Colonic mucosa (tissue), 4 donors: ENCODE measurements at places on chromosomes 6 and 20. TPM values are rescaled to one million over a fixed set of nuclear protein-coding genes. Genes with fewer than 3 reads are reported as not detected.

GRCh38 chr6:73523434-73524123 is 2.7 kb upstream of the EEF1A1 start:
- DNase-seq = peak; percentile 85

DNA sequence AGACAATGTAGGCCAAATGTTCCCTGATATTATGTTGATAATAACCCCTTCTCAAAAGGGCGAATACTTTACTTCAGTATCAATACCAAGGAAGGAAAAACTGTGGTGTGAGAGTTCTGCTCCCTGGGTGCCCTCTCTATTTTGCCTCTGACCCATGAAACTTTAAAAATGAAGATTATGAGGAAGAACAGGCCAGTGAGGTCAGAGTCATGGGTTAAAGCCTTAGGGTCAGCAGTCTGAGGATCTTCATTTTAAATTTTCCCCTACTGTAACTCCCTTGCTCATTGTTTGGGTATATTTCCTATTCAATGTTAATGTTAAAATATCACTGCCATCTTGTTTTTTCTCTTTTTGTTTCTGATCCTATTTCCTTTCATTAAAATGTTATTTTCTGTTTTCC is 47.9 kb downstream of the PRKN start:
- no peak for DNase-seq

- DNase-seq = no peak
Measured at GRCh38 chr6:53436526-53437303, 88.0 kb upstream of the ELOVL5 start.

GRCh38 chr6:97052896-97053295 is 128.4 kb downstream of the KLHL32 start:
- DNase-seq = no peak

DNA sequence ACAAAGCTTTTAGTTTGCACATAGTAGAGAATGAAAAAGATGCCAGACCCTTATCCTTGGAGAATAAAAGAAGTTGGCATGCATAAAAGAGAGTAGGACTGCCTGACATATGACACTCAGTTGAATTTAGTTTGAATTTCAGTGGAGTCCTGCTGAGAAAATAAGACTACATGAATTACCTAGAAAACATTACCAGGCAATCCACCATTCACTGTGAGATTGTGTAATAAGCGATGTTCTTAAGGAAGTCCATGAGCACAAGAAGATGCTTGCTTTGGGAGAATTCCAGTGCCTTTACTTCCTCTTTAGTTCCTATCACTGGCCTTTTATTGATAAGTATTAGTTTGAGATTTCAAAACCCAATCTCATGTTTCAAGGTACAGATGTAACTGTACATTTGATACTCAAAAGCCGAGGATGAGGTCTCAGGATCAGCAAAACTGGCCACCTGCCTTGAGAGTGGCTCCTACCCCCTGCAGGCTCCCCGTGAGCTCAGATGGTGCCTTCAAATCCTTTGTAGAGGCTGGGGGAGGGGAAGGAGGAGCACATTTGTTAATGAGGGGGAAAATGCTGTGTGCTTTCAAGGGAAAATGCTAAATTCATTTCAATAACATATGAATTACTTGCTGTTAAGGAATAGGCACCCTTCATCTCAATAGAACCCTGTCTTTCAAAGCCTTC is 11.2 kb upstream of the UNC93A start:
- DNase-seq = no peak

DNA sequence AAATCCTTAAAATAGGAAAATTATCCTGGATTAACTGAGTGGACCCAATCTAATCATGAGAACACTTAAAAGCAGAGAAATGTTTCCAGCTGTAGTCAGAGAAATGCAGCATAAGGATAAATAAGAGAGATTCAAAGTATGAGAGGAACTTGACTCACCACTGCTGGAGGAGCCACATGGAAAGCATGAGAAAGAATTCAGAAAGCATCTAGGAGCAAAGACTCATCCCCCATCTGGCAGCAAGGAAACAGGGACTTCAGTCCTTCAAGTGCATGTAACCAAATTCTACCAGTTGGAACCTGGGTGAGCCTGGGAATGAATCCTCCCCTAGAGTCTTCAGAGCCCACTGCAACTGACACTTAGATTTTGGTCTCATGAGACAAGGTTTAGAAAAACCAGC is 33.7 kb downstream of the RNF146 start:
- DNase-seq = no peak

GRCh38 chr6:155782739-155783459 is 327.3 kb upstream of the NOX3 start:
- no peak for DNase-seq

DNA sequence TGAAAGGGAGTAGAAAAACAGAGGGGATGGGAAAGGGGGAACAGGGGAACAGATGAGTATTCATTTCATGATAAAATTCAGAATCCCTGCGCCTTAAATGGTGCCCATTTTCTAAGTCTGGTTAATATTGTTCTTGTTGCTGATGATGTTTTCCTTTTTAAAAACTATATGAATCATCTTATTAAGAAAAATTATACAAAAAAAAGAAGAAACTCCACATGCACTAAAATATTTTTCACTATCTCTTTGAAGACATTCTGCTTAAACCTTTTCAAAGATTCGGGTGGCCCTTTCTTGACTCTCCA is 1.1 kb upstream of the TFAP2B start:
- DNase-seq = no peak

GRCh38 chr6:17311595-17312311 is 30.6 kb downstream of the RBM24 start:
- DNase-seq = no peak

DNA sequence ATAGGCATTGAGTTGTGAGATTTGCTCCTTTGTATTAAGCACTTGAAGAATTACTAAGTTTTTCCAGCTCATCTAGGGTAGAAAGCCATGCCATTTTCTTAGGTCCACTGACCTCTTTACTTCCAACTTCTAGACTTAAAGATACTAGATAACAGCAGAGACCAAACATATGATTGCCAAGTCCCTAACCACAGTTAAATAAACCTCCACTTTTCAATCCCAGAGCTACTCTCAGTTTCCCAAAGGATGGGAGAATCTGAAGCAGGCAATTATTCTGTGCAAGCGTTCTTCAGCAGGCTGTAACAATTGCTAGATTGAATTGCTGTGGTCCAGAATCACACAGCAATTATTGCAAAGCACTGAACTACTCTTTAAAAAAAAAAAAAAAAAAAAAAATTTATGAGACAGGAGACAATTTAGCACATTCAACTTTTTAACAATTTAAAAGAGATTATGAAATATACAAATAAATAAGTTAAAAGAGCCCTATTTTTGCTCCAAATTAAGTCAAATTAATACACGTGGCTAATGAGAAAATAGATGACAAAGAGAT is 104.0 kb upstream of the PRSS16 start:
- no peak for DNase-seq

GRCh38 chr20:46050885-46051284 is 21.9 kb downstream of the SLC12A5 start:
- no peak for DNase-seq

DNA sequence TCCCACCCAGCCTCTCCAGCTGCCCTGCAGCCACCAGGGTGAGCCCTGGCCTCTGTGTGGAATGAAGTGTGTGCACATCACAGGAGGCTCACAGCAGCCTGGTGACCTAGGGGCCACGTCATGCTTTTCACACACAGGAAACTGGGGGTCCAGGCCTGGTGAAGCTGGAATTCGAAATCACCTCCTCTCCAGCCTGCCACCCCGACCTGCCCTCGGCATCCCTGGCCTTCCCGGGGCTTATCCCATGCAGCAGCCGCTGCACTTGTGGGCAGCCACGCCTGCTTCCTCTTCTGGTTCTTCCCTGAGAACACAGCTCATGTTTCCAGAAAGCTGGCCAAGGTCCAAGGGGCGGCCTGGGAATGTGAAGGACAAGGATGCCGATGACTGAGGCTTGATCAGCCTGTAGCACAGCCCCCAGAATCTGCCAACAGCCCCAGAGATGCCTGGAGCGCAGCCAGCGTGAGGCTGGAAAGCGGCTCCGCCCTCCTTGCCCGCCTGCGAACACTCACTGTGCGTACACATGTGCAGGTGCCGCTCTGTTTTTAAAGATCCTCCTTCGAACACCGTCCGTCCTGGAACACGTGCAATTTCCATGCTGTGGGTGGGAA is 4.2 kb upstream of the NTSR1 start:
- DNase-seq = peak; percentile 68

GRCh38 chr20:62819494-62820174 is 2.8 kb downstream of the COL9A3 start:
- DNase-seq = no peak

- no peak for DNase-seq
Measured at GRCh38 chr6:148528292-148528691, 185.7 kb downstream of the SASH1 start.

DNA sequence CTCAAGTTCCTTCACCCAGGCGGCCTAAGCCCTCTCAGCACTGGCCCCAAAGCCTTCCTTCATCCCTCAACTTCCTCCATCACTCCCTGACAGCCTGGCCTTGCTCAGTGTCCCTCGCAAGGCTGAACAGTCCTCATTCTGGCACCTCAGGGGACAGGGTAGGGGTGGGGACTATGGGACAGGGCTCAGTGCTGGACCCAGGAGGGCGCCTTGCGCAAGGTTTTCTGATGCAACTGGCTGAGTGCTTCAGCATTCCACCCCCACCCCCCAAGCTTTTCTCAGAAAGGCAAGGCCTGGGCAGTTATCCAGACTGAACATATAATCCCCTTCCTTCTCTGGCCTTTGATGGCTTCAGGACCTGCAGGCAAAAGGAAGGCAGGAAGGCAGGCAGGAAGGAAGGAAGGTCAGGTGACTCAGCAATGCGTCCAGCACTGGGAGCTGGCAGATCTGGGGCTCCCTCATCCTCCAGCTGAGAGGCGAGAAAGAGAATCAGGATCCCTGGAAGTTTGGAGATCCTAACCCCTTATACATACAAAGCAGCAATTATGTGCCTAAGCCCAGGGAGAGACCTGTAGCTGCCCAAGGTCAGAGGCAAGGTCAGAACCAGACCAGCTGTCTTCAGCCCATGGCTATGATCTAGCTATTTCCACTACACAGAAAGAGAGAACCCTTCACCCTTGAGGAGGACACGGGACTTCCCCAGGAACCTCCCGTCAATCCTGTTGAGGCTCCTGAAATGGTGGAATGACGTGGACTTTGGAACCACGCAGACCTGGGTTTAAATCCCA is 8.6 kb upstream of the TRIB3 start:
- DNase-seq = peak; percentile 42

GRCh38 chr6:110949679-110950285 is 8.7 kb upstream of the GTF3C6 start:
- no peak for DNase-seq

GRCh38 chr20:23257106-23257761 is 93.4 kb upstream of the NXT1 start:
- DNase-seq = no peak

- DNase-seq = peak; percentile 41
Measured at GRCh38 chr6:43052842-43053544, 658 bp downstream of the CUL7 start.

GRCh38 chr20:1330075-1330830 is 1.3 kb upstream of the SDCBP2 start:
- peak; percentile 87 for DNase-seq

GRCh38 chr6:87197547-87197946 is 42.2 kb downstream of the ZNF292 start:
- DNase-seq = no peak

DNA sequence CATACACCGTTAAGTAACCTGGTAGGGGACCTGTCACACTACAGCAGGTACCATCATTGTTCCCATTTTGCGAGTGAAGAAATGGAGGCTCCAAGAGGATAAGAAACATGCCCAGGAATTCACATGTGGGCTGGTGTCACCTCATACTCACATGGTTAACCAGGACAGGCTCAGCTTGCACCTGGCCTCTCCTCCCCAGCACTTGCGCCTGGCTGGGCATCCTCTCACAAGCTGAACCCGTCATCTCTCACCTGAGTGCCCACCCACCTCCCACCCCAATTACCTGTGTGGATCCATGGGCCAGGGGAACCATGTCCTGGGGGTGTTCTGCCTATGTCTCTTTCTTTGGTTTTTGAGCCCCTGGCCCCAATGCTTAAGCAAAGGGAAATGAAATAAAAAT is 1.5 kb downstream of the SFTA2 start:
- no peak for DNase-seq

- no peak for DNase-seq
Measured at GRCh38 chr6:136014454-136015437, 163.2 kb downstream of the PDE7B start.

DNA sequence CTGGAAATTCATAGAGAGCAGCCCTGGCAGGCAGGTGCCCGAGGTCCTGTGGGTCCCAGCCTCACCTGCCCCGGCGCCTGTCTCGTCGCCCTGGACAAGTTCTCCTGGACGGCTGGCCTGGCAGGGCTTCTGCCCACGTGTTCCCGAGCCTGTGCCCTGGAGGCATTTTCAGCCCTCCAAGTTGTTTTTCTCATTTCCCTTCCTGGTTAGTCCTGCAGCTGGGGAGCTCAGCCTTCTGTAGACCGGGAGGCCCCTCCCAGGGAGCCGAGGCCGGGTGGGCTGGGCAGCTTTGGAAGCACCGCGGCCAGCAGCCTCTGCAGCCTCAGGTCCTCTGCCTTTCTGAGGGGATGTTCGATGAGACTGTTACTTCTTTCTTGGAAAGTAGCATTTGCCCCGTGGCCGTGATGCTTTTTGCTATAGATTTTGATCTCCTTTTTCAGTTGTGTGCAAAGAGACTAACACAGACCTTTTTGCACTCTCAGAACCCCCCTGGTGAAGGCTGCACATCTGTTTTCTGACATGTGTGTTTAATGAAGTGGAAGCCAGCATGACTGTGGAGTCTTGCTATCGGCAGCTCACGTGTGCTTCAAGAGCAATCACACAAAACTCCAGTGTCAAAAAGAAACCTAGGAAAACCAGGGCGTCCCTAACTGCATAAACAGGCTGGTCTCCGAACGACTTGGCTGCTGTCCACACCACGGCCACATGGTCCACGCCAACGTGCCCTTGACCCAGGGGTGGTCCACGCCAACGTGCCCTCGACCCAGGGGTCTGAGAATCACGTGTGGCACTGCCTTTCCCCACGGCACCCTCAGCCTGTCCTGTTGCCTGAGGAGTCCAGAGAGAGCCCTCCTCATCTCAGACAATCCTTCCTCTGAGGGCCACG is 207.5 kb downstream of the SMOC2 start:
- DNase-seq = no peak

GRCh38 chr6:22622813-22623212 is 53.4 kb downstream of the HDGFL1 start:
- no peak for DNase-seq

- no peak for DNase-seq
Measured at GRCh38 chr20:35133031-35133430, 14.1 kb downstream of the EDEM2 start.

GRCh38 chr20:36093025-36093803 is 61.3 kb upstream of the EPB41L1 start:
- peak; percentile 73 for DNase-seq

The MROH8 gene
- 1.3 TPM for total RNA-seq

The XKR7 gene
- total RNA-seq = 0.16 TPM

The CHRNA4 gene
- total RNA-seq = not detected

The STX7 gene
- total RNA-seq = 52.8 TPM

The HAO1 gene
- not detected for total RNA-seq

The DNAH8 gene
- total RNA-seq = not detected

The RAD21L1 gene
- not detected for total RNA-seq

The GMPR gene
- 4.7 TPM for total RNA-seq

The COL19A1 gene
- total RNA-seq = 0.22 TPM

The SNX3 gene
- total RNA-seq = 118 TPM

The PLCB4 gene
- 39.4 TPM for total RNA-seq

The GPSM3 gene
- total RNA-seq = 6.7 TPM

The PDYN gene
- total RNA-seq = not detected

The MATN4 gene
- total RNA-seq = not detected

The SPTLC3 gene
- total RNA-seq = 12.5 TPM

The PTGIS gene
- total RNA-seq = 0.94 TPM

The DTNBP1 gene
- 17.4 TPM for total RNA-seq
